Daoy (cell line): ENCODE measurements at places on chromosomes 6 and 20. TPM values are rescaled to one million over a fixed set of nuclear protein-coding genes. Genes with fewer than 3 reads are reported as not detected.
A peak's percentile ranks its signal among the peaks of the same experiment; 100 is the strongest.

DNA sequence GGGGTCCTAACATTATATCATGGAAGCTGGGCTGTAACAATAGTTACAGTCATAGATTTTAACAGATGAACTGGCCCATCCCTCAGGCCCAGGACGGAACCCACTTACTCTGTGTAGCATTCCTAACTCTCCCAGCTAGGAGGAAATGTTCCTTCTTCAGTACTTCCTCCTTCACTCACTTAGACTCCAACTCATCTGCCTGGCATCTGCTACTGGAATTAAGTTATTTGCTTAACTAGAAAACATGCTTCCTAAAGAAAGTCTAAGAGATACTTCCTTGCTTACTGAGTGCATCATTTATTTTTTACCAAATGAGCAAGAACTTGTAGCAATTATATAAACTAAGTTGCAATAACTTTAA, 20.5 kb downstream of the GCLC start:
- DNase-seq: peak; percentile 44

The TREM1 gene
- not detected in 2 replicates for total RNA-seq

- DNase-seq: no peak
Measured at GRCh38 chr6:134415656-134416055, 97.7 kb upstream of the SGK1 start.

The SLC22A16 gene
- total RNA-seq: not detected in 2 replicates

The PNLDC1 gene
- 0.06 TPM in 1 of 2 replicates, not detected in the other for total RNA-seq

The HLA-F gene
- 19.9 and 21.8 TPM in 2 replicates for total RNA-seq

DNA sequence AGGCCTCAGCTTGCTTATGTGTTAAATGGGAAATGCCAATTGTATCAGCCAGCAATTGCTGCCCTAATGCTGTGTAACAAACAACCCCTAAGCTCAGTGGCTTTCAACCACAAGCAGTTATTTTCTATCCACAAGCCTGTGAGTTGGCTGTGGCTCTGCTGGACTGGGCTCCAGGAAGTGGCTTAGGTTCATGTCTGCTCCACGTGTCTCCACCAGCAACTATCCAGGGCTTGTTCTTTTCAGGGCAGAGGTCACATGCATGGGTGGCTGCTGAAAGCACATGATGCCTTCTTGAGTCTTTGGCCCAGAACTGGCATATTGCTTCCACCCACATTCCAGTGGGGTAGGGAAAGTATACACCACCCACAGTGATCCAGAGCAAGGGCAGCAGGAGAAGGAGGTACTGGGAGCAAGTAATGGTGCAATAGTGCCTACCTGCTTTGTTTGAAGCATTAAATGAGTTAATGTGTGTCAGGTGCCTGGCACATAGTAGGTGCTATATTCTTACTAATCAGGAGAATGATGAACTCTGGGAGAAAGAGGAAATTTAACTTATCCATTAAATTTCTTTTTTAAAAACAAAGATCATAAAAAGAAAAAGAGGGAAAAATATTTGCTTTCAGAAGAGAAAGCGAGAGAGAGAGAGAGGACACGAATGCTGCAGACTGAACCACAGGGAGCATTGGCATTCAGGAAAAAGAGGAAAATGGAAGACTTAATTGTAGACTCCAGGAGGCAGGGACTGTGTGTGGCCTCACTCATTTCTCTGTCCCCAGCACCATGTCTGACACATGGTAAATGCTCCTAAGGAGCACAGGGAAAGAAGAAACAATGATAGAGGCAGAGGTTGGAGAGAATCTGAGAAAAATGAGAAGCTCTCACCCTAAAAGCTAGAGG, 25.2 kb upstream of the RNF24 start:
- no peak for DNase-seq

The HEY2 gene
- 0.77 and 1.2 TPM in 2 replicates for total RNA-seq

- peak; percentile 83 for DNase-seq
Measured at GRCh38 chr6:150857062-150857944, 8.2 kb upstream of the MTHFD1L start.
